ENCODE measurements at places on chromosomes 7 and 10. TPM values are rescaled to one million over a fixed set of nuclear protein-coding genes. Genes with fewer than 3 reads are reported as not detected.

Gene WEE2
- total RNA-seq = 0.17 TPM

Gene H2AZ2
- 208 TPM for total RNA-seq

Gene CCDC146
- 3.4 TPM for total RNA-seq

Gene ZDHHC6
- total RNA-seq = 52.8 TPM

Gene C10orf90
- not detected for total RNA-seq

Gene HMX3
- total RNA-seq = not detected

Gene PRTFDC1
- 0.69 TPM for total RNA-seq

Gene SNX13
- total RNA-seq = 34.2 TPM

Gene HGF
- 0.53 TPM for total RNA-seq

Gene SLC16A9
- 0.24 TPM for total RNA-seq

Gene C10orf143
- 2.9 TPM for total RNA-seq

Gene TCF7L2
- total RNA-seq = 10.3 TPM

Gene IKZF5
- 21.4 TPM for total RNA-seq

Gene IFIT2
- total RNA-seq = 1.7 TPM

Gene LRRC17
- 0.14 TPM for total RNA-seq

Gene CHST15
- total RNA-seq = not detected

Gene LDB3
- total RNA-seq = not detected

Gene RBP4
- not detected for total RNA-seq

Gene ITPRID1
- not detected for total RNA-seq

Gene CHAT
- not detected for total RNA-seq

Gene KLF14
- total RNA-seq = not detected

Gene UCN3
- total RNA-seq = not detected

Gene POT1
- 27.3 TPM for total RNA-seq

Gene CXCL12
- 2.0 TPM for total RNA-seq

Gene MMD2
- not detected for total RNA-seq

Gene CRHR2
- total RNA-seq = not detected

Gene PPP1R9A
- 0.69 TPM for total RNA-seq

Gene BMPER
- not detected for total RNA-seq

Gene OR9A2
- not detected for total RNA-seq

Gene GSDME
- total RNA-seq = 5.2 TPM

Gene CH25H
- not detected for total RNA-seq

Gene POLR1F
- total RNA-seq = 26.0 TPM

Gene C10orf53
- total RNA-seq = not detected
